ENCODE measurements at places on chromosomes 6 and 20.

DNA sequence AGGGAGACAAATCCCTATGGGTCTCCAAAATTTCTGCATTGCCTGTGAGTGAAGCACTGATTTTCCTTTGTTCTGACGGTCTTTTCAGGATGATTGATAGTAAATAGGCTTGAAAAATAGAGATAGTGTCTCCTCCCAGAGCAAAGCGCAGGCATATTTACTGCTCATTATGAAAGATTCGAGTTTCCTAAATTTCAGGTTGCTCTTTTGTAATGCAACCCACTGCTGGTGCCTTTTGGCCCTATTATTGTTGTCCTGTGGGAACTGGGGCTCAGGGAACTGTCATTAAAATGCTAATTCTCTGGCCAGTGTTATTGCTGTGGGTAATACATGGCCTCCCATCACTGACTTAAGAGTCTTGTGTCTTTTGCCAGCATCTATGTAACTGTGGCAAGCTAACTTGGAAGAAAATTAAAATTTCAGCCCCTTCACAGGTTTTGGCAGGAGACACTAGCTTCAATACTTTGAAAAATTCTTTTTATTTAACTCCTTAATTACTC is 754.1 kb upstream of the MAP3K7 start:
- no peak overlapping the region for H3K4me3 ChIP-seq
- no peak for DNase-seq
- H3K36me3 ChIP-seq: no peaks in the 10 kb centered on the region
- no peak overlapping the region for H3K27ac ChIP-seq
- no peaks in the 10 kb centered on the region for H3K27me3 ChIP-seq

DNA sequence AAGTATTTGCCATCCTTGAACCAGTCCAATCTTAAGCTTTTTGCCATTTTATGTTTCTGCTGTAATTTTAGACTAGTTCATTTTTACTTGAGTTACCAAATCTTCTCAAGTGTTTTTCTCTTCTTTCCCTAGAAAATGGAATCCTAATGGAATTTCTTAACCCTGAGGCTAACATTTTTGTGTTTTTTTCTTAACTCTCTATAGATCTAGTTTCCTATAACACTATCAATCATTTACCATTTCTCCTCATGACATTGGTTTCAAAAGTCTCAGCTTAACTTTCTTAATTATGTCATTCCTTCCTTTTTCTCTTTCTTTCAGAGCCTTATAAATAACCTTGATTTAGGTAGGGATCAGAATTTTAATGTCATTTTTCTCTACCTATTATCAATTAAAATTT is 54.8 kb downstream of the SENP6 start:
- H3K27me3 ChIP-seq: no peaks in the 10 kb centered on the region
- H3K36me3 ChIP-seq: peaks cover 83% of the 10 kb centered on the region
- H3K4me3 ChIP-seq: no peak overlapping the region
- no peaks in the 10 kb centered on the region for H3K4me1 ChIP-seq
- no peak overlapping the region for H3K27ac ChIP-seq

DNA sequence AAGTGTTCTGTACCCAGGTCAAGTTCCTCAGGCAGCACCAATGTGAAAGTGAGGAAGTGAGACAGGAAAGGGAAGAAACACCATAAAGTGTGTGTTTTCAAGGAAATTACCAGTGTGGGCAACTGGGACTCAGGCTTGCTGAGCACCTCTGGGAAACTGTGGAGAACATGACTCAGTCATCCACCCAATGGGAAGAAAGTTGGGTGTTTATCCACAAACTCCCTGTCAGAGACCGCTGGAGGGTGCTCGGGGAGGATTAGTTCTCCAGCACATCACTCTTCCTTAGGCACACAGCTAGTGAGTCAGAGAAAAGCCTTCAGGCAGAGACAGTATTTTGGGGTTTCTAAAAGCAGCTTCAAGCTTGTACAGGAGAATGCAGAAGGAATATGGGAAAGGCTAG is 93.6 kb downstream of the PCSK2 start:
- peaks cover 18% of the 10 kb centered on the region for H3K27me3 ChIP-seq
- DNase-seq: no peak
- no peaks in the 10 kb centered on the region for H3K36me3 ChIP-seq
- no peak overlapping the region for H3K4me3 ChIP-seq

DNA sequence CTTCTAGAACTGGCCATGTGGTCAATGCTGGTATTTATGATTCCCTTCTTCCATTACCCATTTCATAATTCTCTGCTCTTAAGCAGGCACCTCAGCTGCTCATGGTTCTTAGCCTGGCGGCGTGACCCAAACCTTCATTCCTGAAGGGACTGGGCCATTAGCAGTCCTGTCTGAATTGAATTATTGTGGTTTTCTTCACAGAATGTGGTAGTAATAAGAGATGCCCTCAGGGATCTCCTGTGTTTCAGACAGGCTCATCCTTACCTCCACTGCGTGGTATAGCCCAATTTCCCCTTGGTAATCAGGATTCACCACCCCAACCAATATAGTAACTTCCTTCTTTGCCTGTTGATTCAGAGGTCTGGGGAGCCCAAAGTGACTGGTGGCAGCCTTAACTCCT is 37.6 kb downstream of the PKIB start:
- H3K27ac ChIP-seq: no peak overlapping the region
- H3K27me3 ChIP-seq: no peaks in the 10 kb centered on the region

DNA sequence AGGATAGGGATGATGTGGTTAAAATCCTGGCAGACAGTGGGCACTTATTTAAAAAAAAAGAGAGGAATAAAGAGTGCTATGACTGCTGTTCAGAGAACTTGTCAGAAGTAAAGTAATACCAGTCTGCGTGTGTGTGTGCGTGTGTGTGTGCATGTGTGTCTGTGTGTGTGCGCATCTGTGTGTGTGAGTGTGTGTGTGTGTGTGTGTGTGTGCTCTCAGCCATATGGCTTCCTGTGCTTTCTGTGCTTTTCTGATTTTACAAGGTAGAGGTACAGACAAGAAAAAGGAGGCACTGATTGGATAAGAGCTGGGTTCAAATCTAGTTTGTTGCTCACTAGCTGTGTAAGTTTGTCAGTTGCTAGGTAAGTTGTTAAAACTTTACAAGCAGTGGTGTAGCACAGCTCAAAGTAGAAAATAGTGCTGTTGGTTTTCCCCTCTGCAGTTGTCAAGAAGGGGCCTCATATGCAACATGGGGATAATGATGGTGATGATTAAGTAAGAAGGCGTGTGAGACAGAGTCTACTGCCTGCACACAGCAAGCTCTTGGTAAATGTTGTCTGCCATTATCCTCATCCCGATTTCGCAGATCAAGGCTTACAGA is 155.3 kb upstream of the ZNF217 start:
- no peaks in the 10 kb centered on the region for H3K27me3 ChIP-seq
- no peak overlapping the region for H3K4me3 ChIP-seq
- no peak overlapping the region for H3K27ac ChIP-seq
- no peaks in the 10 kb centered on the region for H3K36me3 ChIP-seq
- H3K4me1 ChIP-seq: peaks cover 17% of the 10 kb centered on the region

DNA sequence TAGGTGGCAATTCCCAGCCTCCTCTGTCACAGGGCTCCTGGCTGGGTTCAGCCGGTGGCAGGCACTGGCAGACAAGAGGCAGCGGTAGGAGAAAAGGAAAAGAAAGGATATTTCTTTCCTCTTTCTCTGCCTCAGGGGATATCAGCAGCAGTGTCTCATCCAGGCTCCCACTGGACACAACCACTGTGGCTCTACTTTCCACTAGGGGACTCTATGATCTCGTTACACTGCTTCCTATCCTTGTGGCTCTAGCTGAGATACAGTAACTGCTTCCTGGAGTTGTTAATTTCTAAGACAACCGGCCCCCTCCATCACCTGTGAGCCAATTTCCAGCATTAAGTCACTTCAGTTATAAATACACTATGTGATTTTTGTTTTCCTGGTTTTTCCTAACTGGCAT is 102.0 kb upstream of the LRFN2 start:
- H3K27me3 ChIP-seq: peaks cover 6% of the 10 kb centered on the region
- DNase-seq: no peak
- H3K27ac ChIP-seq: no peak overlapping the region
- H3K36me3 ChIP-seq: no peaks in the 10 kb centered on the region
- H3K4me3 ChIP-seq: no peak overlapping the region

DNA sequence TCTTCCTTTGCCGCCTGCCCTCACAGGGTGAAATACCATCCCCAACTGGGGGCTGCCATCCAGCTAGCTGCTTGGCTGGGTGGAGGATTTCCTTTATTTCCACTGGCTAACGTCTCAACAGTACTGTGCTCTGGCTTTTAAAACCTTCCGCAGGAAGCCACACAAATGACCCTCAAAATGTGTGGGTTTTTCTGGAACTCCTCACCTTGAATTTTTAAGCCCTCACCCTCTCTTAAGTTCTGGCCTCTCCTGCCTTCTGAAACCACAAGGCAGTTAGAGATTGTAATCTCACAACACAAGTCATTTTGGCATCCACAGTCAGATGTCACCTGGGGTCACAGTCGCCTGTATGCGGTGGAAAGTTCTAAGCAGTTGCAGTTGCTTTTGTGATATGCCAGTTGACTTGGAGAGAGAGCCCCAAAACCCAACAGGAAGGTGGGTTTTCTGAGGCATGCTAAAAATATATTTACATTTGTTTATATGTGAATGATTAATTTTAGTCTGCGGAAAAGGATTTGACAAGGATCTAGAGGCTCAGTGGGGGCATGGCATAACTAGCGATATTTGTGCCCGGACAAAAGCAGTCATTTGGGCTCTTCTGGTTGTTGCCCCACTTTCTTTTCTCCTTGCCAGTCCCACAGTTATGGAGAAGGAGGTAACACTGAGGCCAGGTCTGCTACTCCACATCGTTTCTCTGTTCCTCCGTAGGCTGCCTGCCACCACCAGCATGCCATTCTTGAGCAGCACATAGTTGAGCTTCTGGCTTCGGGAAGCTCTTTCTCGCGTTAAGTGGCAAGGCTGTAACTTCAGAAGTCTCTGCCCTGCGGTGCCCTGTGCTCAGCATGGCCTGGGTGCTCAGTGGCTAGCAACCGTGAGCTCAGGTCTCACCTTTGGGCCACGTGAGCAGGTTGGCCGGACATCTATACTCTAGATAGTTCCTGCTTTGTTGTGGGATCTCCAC is 335.3 kb downstream of the CD83 start:
- no peak overlapping the region for H3K27ac ChIP-seq
- DNase-seq: no peak
- no peak overlapping the region for H3K4me3 ChIP-seq
- H3K27me3 ChIP-seq: no peaks in the 10 kb centered on the region
- no peaks in the 10 kb centered on the region for H3K36me3 ChIP-seq

- H3K36me3 ChIP-seq: no peaks in the 10 kb centered on the region
- peaks cover 19% of the 10 kb centered on the region for H3K4me1 ChIP-seq
- H3K27me3 ChIP-seq: no peaks in the 10 kb centered on the region
- DNase-seq: peak; percentile 68
These were observed 20.6 kb upstream of the CHMP4B start for GRCh38 chr20:33790566-33790965.

GRCh38 chr20:46190478-46191167 is 72.5 kb downstream of the CD40 start:
- H3K27me3 ChIP-seq: peaks cover 14% of the 10 kb centered on the region
- H3K4me1 ChIP-seq: no peaks in the 10 kb centered on the region
- no peaks in the 10 kb centered on the region for H3K36me3 ChIP-seq
- H3K4me3 ChIP-seq: no peak overlapping the region

- H3K27me3 ChIP-seq: no peaks in the 10 kb centered on the region
- DNase-seq: no peak
- peaks cover 3% of the 10 kb centered on the region for H3K36me3 ChIP-seq
- peak overlapping the region; percentile 100 for H3K27ac ChIP-seq
- H3K4me3 ChIP-seq: peak overlapping the region; percentile 95
These were observed 2.2 kb downstream of the BICRAL start for GRCh38 chr6:42783876-42784642.

GRCh38 chr20:43824309-43825050 is 90.2 kb upstream of the TOX2 start:
- no peak overlapping the region for H3K27ac ChIP-seq
- no peak overlapping the region for H3K4me3 ChIP-seq
- DNase-seq: peak; percentile 17
- H3K4me1 ChIP-seq: no peaks in the 10 kb centered on the region
- H3K27me3 ChIP-seq: no peaks in the 10 kb centered on the region

GRCh38 chr6:16352258-16352635 is 113.9 kb downstream of the GMPR start:
- no peaks in the 10 kb centered on the region for H3K36me3 ChIP-seq
- no peak overlapping the region for H3K27ac ChIP-seq
- H3K4me1 ChIP-seq: peaks cover 4% of the 10 kb centered on the region

DNA sequence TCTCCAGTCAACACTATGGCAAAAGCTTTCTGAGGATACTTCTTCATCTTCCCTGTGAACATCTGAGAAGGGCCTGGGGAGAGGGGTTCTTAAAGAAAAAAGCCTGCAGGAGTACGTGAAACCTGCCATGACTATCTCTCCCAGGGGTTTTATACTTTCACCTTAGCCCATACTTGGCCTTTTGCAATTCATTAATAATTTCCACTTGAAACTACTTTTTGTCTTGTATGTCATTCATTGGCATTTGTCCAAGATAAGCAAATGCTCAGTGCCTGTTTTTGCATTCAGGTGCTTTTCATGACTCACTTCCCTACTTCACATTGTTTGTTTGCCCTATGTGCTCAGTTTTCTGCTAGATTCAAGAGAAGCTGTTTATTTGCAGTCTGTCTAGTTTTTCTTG is 580.3 kb upstream of the GJE1 start:
- no peaks in the 10 kb centered on the region for H3K4me1 ChIP-seq
- H3K27ac ChIP-seq: no peak overlapping the region
- no peaks in the 10 kb centered on the region for H3K36me3 ChIP-seq
- H3K27me3 ChIP-seq: no peaks in the 10 kb centered on the region

GRCh38 chr20:63699466-63700198 is 3.2 kb downstream of the TNFRSF6B start:
- no peak overlapping the region for H3K4me3 ChIP-seq
- no peak for DNase-seq

- no peak for DNase-seq
- no peak overlapping the region for H3K27ac ChIP-seq
- H3K4me3 ChIP-seq: no peak overlapping the region
- H3K27me3 ChIP-seq: peaks cover 12% of the 10 kb centered on the region
- no peaks in the 10 kb centered on the region for H3K36me3 ChIP-seq
These were observed 5.9 kb downstream of the TUBB2B start for GRCh38 chr6:3221578-3221977.

DNA sequence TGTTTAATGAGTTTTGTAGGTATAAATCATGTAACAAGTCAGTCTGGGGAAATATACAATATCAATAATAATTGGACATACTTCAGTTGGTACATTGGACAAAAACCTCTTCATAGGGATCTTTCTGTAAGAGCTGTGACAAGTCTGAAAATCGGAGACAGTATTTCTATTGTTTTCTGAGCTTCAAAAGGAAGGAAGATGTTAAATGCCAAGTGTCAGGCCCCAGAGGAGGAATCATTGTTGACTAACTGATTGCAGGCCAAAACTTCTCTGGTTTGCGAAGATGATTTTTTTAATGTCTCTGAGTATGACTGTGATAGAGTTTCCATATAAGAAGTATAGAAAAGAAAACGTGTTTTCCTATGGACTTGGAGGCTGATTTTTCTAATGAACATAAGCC is 316.4 kb downstream of the RNF144B start:
- no peak overlapping the region for H3K27ac ChIP-seq
- no peak for DNase-seq
- H3K4me3 ChIP-seq: no peak overlapping the region

Measured in upper lobe of right lung (tissue), 1 donor.